ENCODE measurements at places on chromosomes 6 and 20.
A peak's percentile ranks its signal among the peaks of the same experiment; 100 is the strongest.

DNA sequence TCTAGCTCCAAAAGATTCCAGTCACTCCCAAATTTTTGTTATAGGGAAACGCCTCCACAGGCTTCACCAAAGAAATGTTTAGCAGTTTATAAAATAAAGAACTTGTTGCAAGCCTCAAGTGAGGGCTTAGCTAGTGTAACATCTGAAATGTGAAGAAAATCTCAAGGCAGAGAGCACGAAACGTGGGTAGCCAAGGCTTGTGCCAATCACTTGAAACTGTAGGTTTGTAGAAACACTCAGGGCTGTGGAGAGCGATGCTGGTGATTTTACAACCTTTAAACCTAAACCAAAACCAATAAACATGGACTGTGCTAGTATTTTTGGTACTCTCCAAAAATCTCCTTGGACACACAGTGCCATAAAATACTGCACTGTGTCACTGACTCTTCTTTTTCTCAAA is 108.1 kb upstream of the TRAF3IP2 start:
- DNase-seq, result no peak

- DNase-seq, result no peak
Observed at GRCh38 chr6:41626917-41627316, 11.4 kb upstream of the MDFI start.

GRCh38 chr6:107690643-107691061 is 133.5 kb downstream of the SCML4 start:
- DNase-seq, result no peak

DNA sequence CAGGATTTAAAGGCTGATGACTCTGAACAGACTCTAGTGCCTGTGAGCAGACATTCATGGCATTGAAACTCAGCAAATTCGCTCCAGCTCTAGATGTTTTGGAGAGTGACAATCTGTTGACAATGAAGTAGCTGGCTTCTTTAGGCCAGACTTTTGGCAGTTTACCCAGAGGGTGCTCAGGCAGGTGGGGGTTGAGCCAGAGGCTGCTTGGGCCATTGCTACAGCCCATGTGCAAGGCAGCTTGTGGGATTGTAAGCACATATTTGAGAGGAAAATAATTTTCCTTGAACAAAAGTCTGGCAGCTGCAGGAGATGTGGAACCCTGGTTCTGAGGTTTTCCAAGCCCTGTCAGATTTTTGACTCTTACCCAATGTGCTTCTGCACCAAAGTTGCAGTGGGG is 311.6 kb downstream of the CDC5L start:
- no peak for DNase-seq

GRCh38 chr6:150713931-150714330 is 114.2 kb downstream of the PLEKHG1 start:
- no peak for DNase-seq

- DNase-seq, result no peak
Observed at GRCh38 chr20:47785311-47785853, at the start of gene SULF2. SULF2 (minus strand) TSS chr20:47785481; CDS start chr20:47757363, 28,118 bp downstream.

DNA sequence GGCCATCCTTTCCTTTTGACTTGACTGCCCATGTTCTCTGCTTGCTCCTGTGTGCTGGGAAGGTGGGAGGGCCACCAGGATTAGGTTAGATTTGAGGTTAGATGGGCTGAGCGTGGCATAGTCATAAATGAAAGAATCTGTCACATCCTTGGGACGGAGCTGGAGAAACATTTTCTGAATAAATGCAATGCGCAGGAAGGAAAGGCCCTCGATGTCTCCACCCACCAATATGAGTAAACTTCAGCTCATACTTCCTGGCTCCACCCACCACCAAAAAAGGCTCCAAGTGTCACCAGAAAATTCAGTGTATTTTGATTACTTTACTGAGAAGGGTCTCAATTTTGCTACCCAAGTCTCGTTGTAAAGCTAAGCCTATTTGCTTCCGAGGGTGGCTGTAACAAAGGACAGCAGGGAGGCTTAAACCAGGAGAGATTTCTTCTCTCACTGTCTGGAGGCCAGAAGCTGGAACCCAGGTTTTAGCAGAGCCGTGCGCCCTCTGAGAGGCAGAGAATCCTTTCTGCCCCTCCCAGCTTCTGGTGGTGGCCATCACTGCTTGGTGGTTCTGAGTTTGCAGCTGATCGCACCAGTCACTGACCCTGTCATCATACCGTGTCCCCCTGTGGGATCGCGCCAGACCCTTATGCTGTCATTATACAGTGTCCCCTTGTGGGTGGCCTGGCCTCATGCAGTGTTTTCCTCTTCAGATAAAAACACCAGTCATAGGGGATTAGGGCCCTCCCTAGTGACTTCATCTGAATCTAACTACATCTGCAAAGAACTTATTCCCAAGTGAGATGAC is 137.8 kb downstream of the TTLL2 start:
- no peak for DNase-seq

GRCh38 chr6:144285798-144286502 is 815 bp downstream of the UTRN start:
- peak; percentile 16 for DNase-seq

DNA sequence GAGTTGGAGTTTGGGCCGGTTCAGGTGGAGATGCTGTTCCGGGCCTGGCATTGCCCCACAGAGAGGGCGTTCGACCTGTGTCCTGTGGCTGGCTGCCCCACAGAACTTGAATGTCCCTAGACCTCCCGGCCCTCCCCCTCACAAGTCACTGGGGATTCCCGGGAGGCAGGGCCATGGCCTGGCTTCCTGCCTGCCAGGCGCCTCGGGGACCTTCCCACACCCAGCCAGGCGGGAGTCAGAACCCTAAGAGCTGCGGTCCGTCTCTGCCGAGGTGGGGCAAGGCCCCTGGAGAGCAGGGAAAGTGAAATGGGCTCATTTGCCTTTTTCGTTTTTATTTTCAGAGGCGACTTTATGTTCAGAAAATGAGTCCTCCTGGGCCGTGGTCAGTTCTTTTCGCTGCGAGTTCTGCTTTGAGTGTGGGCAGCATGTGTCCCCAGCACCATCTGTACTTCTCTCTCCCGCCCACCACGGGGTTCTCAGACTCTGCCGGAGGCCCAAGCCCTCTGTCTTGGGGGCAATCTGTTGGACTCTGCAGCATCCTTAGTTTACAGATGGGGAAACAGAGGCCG is 8.5 kb downstream of the RBM38 start:
- peak; percentile 58 for DNase-seq

GRCh38 chr20:31644701-31645100 is 7.0 kb downstream of the COX4I2 start:
- DNase-seq, result no peak

DNA sequence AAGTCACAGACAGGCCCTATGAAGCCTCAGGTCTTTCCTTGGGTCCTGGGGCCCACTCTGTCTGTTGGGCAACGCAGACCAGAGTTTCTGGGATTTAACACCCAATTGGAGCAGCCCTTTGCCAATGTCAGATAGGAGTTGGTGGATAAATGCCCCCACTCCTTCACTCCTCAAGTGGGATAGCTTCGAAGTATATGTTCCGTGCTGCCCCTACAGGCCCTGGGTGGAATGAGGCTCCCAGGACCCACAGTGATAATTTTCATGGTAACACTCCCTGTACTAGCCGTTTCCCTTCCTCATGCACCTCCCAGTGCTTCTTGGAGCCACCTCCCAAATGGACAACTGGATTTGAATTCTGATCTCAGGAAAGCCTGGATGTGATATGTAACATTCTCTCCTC is 145.4 kb downstream of the FOXA2 start:
- no peak for DNase-seq

- peak; percentile 61 for DNase-seq
Observed at GRCh38 chr20:297925-298775, 780 bp downstream of the ZCCHC3 start.

DNA sequence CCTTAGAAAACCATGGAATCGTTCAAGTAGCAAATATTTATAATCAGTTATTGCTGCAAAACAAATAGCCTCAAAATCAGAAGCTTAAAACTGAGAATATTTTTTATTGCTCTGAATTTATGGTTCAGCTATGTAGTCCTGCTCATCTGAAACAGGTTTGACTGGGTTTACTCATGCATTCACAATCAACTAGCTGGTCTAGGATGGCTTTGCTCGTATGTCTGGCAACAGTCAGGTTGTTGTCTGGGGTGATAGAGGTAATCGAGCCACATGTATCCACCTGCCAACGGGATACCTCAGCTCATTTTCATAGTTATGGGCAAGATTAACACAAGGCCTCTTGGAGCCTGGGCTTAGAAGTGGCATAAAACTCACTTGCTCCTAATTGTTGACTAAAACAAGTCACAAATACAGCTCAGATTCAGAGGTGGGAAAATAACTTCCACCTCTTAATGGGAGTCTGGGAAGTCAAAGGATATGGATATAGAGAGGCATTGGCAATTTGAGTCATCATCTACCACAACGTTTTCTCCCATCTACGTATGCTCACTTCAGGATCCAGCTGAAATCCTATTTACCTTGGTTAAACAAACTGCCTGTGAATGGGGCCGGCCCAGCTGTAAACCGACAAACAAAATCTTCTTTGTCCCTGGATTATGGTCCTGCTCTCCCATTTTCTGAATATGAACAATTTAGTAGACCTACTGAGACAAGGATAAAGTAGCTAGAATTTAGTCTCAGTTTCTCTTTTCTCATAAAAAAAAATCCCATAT is 54.5 kb upstream of the TENT5A start:
- DNase-seq, result no peak

DNA sequence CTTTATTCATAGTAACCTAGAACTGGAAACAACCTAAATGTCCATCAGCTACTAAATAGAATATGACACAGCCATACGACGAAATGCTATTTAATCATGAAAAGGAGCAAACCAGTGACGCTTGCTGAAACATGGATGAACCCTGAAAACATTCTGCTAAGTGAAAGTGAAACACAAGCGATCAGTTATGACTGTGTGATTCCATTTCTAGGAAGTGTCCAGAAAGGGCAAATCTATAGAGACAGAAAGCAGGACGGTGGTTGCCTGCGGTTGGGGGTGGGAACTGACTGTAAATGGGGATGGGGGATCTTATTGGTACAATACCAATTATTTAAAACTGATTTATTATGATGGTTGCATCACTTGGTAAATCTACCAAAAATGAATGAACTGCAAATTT is 126.8 kb downstream of the IPCEF1 start:
- peak; percentile 86 for DNase-seq

DNA sequence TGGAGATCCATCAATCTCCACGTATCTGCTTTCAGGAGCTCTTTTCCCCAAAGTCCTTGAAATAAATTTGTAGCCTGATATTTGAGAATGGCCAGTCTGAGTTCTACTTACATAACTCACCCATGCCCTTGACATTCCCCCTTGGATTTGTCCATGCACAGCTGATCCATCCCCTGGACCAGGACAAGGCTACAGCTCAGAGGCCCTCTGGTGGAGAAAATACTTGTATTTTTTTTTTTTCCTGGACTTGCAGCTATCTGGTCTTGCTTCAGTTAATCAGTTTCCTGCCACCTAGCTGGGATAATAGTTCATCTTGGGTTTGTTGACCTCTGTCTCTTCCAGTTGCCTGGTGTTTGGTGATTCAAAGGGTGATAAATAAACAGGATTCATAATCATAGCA is 467.6 kb downstream of the DHX35 start:
- DNase-seq, result no peak

DNA sequence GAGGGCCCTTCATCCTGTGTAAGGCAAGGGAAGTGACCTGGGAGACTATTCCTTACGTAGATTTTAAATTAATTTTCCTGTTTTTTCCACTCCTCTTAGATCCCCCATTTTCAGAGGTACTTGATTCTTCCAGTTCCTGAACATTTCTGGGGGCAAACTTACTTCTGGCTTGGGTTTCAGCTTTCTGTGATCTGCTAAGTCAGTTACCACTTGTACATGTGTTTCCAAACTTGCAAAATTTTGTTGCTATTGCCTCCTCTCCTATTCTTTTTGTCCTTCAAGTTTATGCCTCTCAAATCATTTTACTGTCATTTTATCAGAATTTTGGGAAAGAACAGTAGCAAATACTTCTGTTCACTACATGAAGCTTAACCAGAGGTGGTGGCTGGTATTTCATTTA is 81.2 kb downstream of the QRSL1 start:
- no peak for DNase-seq

DNA sequence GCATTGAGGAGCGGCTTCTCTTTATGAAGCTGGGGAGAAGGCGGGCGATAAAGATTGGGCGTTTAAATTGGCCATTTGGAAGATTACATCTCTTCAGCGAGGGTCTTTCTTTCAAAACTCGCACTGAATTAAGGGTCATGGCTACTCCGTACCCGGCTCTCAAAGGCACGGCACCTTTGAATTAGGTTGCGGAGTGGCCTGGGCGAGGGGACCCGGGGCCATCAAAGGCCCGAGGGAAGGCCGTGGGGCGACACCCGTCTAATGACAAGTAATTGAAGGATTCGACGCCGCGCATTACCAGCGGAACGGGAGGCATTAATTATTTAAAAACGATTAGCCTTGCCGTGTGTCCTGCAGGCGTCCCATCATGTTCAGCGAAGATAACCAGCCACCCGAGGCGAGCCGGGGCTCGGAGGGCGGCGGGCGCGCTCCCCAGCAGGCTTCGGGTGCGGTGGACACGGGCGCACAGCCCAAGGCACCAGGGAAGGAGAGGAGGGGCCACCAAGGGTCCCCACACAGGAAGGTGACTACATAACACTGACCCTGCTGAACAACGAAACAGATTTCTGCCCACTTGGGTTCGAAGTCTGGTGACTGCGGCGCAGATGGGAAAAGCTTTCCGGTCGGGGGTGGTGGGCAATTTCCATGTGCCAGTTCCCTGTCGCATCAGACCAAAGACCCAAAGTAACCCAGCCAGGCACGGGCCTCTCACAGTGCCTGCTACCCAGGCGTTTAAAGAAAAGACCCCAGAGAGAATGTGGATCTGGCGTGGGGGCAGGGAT is 7.4 kb downstream of the FOXA2 start:
- DNase-seq, result no peak

DNA sequence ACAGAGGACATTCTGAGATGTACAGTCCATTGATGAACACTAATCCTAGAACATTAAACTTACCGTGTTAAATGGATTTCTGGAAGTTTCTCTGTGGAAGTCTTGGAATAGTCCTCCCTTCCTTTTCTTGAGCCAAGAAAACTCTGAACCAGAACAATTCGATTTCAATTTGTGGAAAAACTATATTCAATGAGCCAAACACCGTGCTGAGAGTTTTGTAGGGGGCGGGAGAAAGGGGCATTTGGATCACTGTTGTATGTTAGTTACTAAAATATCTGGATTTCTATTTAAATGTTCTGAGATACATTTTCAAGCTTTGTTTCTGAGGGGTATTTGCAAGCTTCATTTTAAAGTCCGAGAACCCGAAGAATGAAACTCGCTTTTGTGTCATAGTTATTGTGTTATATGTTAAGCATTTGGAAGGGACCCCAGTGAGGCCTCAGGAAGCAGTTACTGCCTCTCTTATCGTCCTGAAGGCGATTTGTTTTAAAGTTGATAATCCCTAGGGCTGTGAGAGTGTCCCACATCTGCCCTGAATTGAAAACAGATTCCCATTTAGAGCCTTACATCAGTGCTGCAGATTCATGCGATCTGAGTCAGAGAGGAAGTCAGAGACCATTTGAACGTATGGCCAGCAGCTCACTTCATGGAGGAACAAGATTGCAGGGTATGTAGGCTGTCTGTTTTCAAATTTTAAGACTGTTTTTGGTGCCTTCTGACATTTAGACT is 70.8 kb upstream of the SASH1 start:
- no peak for DNase-seq
